ENCODE measurements at places on chromosomes 1 and 21. TPM values are rescaled to one million over a fixed set of nuclear protein-coding genes. Genes with fewer than 3 reads are reported as not detected.

The RAB42 gene
- total RNA-seq, result 4.7 TPM

The TMIGD3 gene
- not detected for total RNA-seq

The LRRC3 gene
- 4.1 TPM for total RNA-seq

- DNase-seq, result no peak
These were observed 153.6 kb downstream of the HIVEP3 start for GRCh38 chr1:41765152-41765551.

DNA sequence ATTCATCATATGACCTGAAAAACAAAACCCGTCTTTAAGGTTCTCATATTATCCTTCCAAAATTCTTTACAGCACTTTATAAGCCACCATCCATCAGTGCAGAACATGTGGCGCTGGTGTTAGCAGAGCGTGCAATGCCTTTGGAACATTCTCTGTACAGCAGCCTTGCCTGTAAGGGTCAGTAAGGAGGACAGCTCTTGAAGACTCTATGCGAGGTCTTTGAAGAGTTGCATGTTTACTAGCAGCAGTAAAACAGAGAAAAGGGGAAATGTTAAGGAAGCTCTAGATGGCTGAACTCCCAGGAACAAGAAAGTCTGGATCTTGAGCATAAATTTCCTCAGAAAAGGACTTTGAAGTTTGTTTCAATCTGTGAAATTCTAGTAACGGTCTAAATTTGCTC lies 365.6 kb downstream of the DUSP10 start:
- DNase-seq, result no peak

- DNase-seq, result peak; percentile 16
These were observed 104.7 kb downstream of the FGGY start for GRCh38 chr1:59401581-59401980.
